ENCODE measurements at places on chromosomes 13 and 19.

GRCh38 chr13:110478405-110479214 lies 82.9 kb downstream of the RAB20 start:
- no peak for DNase-seq
- no peaks in the 10 kb centered on the region for H3K36me3 ChIP-seq
- H3K4me1 ChIP-seq = no peaks in the 10 kb centered on the region
- no peak overlapping the region for H3K27ac ChIP-seq

DNA sequence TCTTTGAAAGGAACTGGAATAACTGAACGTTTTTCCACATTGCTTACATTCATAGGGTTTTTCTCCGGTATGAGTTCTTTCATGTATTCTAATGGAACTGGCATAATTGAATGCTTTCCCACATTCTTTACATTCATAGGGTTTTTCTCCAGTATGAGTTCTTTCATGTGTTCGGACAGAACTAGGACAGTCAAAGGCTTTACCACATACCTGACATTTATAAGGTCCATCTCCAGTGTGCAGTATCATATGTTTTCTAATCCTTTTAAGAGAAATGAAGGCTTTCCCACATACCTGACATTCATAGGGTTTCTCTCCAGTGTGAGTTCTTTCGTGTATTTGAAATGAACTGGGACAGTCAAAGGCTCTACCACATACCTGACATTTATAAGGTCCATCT lies 24.7 kb downstream of the ZNF564 start:
- H3K4me1 ChIP-seq = no peaks in the 10 kb centered on the region
- H3K27me3 ChIP-seq = no peaks in the 10 kb centered on the region
- H3K4me3 ChIP-seq = no peak overlapping the region
- no peak overlapping the region for H3K27ac ChIP-seq
- no peak for DNase-seq

- H3K4me3 ChIP-seq = no peak overlapping the region
- DNase-seq = no peak
- no peaks in the 10 kb centered on the region for H3K4me1 ChIP-seq
- no peak overlapping the region for H3K27ac ChIP-seq
- H3K36me3 ChIP-seq = no peaks in the 10 kb centered on the region
Observed at GRCh38 chr13:43387880-43388279, 364.5 kb downstream of the DNAJC15 start.

- H3K27me3 ChIP-seq = peaks cover 6% of the 10 kb centered on the region
- no peak overlapping the region for H3K4me3 ChIP-seq
- H3K4me1 ChIP-seq = peaks cover 6% of the 10 kb centered on the region
- DNase-seq = no peak
Observed at GRCh38 chr13:45108716-45109101, 11.6 kb upstream of the GTF2F2 start.

- no peaks in the 10 kb centered on the region for H3K36me3 ChIP-seq
- no peaks in the 10 kb centered on the region for H3K4me1 ChIP-seq
- H3K27me3 ChIP-seq = no peaks in the 10 kb centered on the region
- DNase-seq = no peak
- H3K4me3 ChIP-seq = no peak overlapping the region
- no peak overlapping the region for H3K27ac ChIP-seq
Observed at GRCh38 chr13:62779161-62779560, 1363.5 kb upstream of the PCDH20 start.

DNA sequence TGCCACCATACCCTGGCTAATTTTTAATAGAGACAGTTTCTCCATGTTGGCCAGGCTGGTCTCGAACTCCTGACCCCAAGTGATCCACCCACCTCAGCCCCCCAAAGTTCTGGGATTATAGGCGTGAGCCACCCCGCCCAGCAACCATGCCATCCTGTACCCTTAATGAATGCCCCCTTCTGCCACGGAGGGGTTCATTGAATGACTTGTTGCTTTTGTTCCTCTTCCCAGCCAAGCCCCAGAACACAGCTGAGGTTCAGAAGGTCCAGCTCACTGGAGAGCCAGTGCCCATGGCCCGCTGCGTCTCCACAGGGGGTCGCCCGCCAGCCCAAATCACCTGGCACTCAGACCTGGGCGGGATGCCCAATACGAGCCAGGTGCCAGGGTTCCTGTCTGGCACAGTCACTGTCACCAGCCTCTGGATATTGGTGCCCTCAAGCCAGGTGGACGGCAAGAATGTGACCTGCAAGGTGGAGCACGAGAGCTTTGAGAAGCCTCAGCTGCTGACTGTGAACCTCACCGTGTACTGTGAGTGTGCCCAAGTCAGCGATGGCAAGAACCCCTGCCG lies 6.0 kb downstream of the PVR start:
- H3K4me1 ChIP-seq = peaks cover 4% of the 10 kb centered on the region
- no peak for DNase-seq
- no peaks in the 10 kb centered on the region for H3K27me3 ChIP-seq
- no peak overlapping the region for H3K4me3 ChIP-seq
- peaks cover 28% of the 10 kb centered on the region for H3K36me3 ChIP-seq

GRCh38 chr19:50658441-50659317 lies 9.4 kb downstream of the C19orf81 start:
- H3K4me3 ChIP-seq = peak overlapping the region; percentile 77
- H3K4me1 ChIP-seq = peaks cover 14% of the 10 kb centered on the region
- peak overlapping the region; percentile 94 for H3K27ac ChIP-seq
- H3K36me3 ChIP-seq = peaks cover 5% of the 10 kb centered on the region
- peaks cover 25% of the 10 kb centered on the region for H3K27me3 ChIP-seq

GRCh38 chr13:34522808-34523207 lies 419.3 kb upstream of the NBEA start:
- H3K27ac ChIP-seq = no peak overlapping the region
- H3K27me3 ChIP-seq = no peaks in the 10 kb centered on the region
- no peaks in the 10 kb centered on the region for H3K36me3 ChIP-seq
- DNase-seq = no peak

DNA sequence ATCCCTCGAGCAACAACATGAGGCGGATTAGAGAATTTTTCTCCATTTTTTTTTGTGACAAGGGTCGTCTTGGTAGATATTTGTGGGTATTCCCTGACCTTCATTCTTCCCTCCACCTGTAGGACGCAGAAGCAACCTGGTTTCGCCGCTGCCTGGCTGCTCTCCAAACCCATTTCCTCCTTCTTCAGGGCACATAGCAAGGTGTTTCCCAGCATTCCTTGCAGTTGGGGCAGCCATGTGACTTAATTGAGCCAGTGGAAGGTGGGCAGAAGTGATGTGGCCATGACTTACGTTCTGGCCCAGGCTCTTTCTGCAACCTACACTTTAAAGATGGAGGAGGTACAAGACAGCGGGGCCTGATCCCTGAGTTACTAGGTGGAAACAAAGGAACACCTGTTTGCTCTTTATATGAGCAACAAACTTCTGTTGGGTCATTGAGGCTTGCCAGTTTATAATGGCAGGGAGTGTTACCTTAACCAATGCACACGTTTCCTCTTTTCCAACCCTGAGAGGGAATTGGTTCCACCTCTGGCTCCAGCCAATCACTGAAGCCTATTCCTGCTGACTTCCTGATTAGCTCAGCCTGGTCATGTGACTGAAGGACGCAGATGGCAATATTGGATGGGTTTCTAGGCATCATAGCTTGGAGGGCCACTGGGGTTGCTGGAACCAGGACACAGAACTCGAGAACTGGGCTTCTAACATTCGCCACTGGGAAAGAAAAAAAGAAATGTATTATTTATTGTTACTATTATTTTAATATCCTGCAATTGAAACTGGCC lies 30.8 kb upstream of the ZNRF4 start:
- no peak overlapping the region for H3K4me3 ChIP-seq
- H3K27me3 ChIP-seq = no peaks in the 10 kb centered on the region
- H3K36me3 ChIP-seq = no peaks in the 10 kb centered on the region
- no peaks in the 10 kb centered on the region for H3K4me1 ChIP-seq
- H3K27ac ChIP-seq = no peak overlapping the region
- no peak for DNase-seq

DNA sequence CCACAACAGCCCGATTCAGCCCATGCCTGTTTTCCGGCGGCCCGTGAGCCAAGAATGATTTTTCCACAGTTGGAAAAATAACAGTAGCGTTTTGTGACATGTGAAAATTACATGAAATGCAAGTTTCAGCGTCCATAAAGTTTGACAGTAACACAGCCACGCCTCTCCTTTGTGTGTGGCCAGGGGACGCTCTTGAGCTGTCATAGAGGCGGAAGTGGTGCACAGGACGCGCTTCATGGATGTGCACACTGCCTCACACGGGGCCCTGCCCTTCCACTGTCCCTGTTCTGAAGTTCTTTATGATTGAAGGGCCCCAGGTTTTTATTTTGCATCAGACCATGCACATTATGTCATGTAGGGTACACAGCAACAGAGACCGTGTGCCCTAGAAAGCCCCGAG lies 12.4 kb upstream of the ELAVL1 start:
- H3K4me3 ChIP-seq = no peak overlapping the region
- H3K27me3 ChIP-seq = no peaks in the 10 kb centered on the region
- H3K36me3 ChIP-seq = no peaks in the 10 kb centered on the region
- H3K27ac ChIP-seq = no peak overlapping the region

DNA sequence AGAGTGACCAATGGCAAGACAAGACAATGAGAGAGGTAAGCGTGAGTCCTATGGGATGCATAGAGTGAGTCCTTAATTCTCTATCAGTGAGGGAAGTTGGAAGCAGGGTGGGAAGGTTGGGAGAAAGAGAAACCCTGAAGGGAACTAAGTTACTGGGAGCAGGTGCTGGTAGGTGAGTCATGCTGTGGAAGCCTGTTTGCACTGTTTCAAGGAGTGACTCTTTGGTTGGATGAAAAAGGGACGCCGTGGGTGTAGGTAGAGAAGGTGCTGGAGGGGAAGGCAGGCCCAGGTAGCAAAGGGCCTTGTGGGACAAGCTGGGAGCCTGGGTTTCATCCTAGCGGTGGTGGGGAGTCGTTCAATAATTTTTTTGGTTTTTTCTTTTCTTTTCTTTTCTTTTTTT lies 21.9 kb downstream of the IGFL1 start:
- H3K27me3 ChIP-seq = peaks cover 61% of the 10 kb centered on the region
- no peak overlapping the region for H3K4me3 ChIP-seq
- H3K27ac ChIP-seq = no peak overlapping the region
- no peaks in the 10 kb centered on the region for H3K36me3 ChIP-seq
- DNase-seq = no peak
- H3K4me1 ChIP-seq = no peaks in the 10 kb centered on the region

- H3K36me3 ChIP-seq = no peaks in the 10 kb centered on the region
- H3K4me3 ChIP-seq = no peak overlapping the region
- DNase-seq = no peak
- H3K4me1 ChIP-seq = no peaks in the 10 kb centered on the region
- no peaks in the 10 kb centered on the region for H3K27me3 ChIP-seq
Observed at GRCh38 chr13:107961849-107962608, 253.3 kb downstream of the LIG4 start.

DNA sequence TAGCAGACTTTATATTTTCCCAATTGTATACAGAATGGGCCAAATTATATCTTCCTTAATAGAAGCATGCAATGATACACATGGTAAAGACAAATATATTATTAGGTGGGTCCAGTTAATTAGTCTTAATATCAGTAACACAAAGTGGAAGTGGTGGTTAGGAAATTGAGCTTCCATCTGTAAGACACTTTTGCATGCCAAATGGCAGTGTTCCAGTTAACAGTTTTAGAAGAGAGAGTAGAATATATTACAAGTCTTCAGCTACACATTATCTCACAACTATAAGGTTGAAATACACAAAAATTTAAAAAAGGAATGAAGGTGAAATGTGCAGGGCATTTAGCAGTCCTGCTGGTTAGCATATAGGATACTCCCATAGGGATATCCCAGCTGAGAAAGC lies 536.5 kb downstream of the PCDH9 start:
- H3K4me1 ChIP-seq = no peaks in the 10 kb centered on the region
- no peaks in the 10 kb centered on the region for H3K36me3 ChIP-seq
- H3K4me3 ChIP-seq = no peak overlapping the region

GRCh38 chr19:45406226-45407090 lies at the start of gene POLR1G:
Gene POLR1G, plus strand, starts transcription at chr19:45406644. Its CDS starts 53 bp downstream, at chr19:45406697.
- peaks cover 11% of the 10 kb centered on the region for H3K27me3 ChIP-seq
- peak within 1 kb of the TSS; percentile 92 for H3K27ac ChIP-seq
- H3K4me3 ChIP-seq = peak within 1 kb of the TSS; percentile 99
- H3K4me1 ChIP-seq = peaks cover 37% of the 10 kb centered on the region

DNA sequence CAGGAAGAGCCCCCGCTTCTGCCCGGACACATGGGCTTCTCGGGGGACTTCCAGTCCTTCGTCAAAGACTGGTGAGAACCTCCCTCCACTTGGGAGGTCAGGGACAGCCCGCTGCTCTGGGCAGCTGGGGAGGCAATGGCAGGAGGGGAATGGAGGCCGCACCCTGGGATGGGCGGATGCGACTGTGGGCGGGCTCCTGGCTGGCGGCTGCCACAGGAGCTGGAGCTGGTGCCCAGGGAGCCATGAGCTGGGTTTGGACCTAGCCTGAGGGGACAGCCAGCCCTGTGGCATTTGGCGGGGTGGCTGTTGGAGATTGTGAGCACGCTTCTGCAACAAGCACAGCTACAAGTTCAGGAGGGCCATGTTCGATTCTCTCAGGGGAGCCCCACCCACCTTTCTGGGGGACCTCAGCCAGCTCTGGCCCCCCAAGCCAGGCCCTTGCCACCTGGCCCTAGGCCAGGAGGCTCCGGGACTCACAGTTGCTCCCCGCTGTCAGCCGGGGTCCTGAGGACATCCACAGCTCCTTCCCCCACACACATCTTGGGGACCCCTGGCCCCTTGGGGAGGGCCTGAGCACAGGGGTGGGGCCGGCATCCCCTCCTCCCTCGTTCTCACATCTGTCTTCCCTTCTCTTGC lies 3.0 kb upstream of the TGFBR3L start:
- H3K4me1 ChIP-seq = peaks cover 2% of the 10 kb centered on the region
- no peak for DNase-seq
- H3K27me3 ChIP-seq = peaks cover 11% of the 10 kb centered on the region
- H3K4me3 ChIP-seq = no peak overlapping the region
- no peak overlapping the region for H3K27ac ChIP-seq

- DNase-seq = no peak
- no peaks in the 10 kb centered on the region for H3K4me1 ChIP-seq
- H3K4me3 ChIP-seq = no peak overlapping the region
- H3K27ac ChIP-seq = no peak overlapping the region
Observed at GRCh38 chr13:109803825-109804224, 17.4 kb upstream of the IRS2 start.

- no peaks in the 10 kb centered on the region for H3K4me1 ChIP-seq
- no peak overlapping the region for H3K4me3 ChIP-seq
- H3K36me3 ChIP-seq = no peaks in the 10 kb centered on the region
- no peak overlapping the region for H3K27ac ChIP-seq
Observed at GRCh38 chr19:16794456-16795441, 34.4 kb upstream of the SIN3B start.

- peaks cover 14% of the 10 kb centered on the region for H3K4me1 ChIP-seq
- no peaks in the 10 kb centered on the region for H3K27me3 ChIP-seq
- DNase-seq = no peak
- H3K27ac ChIP-seq = peak overlapping the region; percentile 93
- peak overlapping the region; percentile 93 for H3K4me3 ChIP-seq
Observed at GRCh38 chr19:18541992-18542940, 1.1 kb downstream of the FKBP8 start.

DNA sequence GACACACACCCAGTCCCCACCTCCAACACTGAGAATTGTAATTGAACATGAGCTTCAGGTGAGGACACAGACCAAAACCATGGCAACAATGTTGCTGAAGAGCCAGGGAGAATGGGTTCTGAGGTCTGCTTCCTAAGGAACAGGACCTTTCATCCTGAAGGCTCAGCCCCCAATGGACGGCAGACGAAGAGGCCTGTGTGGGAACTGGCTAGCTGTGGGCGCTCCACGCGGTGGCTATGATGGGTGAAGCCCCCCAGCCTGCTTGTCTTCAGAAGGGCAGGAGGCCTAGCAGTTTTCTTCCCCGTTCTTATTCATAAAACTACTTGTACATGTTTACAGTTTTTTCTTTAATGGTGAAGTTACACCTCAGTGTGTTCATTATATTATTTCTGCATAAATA lies 136.1 kb upstream of the SPACA7 start:
- H3K36me3 ChIP-seq = no peaks in the 10 kb centered on the region
- H3K27me3 ChIP-seq = no peaks in the 10 kb centered on the region
- no peak overlapping the region for H3K27ac ChIP-seq
- no peaks in the 10 kb centered on the region for H3K4me1 ChIP-seq
- DNase-seq = no peak

GRCh38 chr13:20297181-20297580 lies 65.1 kb upstream of the GJB6 start:
- no peaks in the 10 kb centered on the region for H3K36me3 ChIP-seq
- no peak overlapping the region for H3K4me3 ChIP-seq
- DNase-seq = no peak
- H3K27ac ChIP-seq = no peak overlapping the region

Data from activated T-helper 2 cell treated with anti-CD3 and anti-CD28 coated beads, Interferon-gamma antibody, Interleukin-2, Interleukin-4, amounts not matched to agents 10 μg/mL and 5 μg/mL and 100 μg/mL, durations not matched to agents 14 hours and 24 hours and 36 hours (primary cell).